NCI-H524 (cell line): ENCODE measurements at places on chromosomes 5 and 9.

GRCh38 chr5:7955476-7955875 lies 86.5 kb downstream of the MTRR start:
- DNase-seq = no peak

DNA sequence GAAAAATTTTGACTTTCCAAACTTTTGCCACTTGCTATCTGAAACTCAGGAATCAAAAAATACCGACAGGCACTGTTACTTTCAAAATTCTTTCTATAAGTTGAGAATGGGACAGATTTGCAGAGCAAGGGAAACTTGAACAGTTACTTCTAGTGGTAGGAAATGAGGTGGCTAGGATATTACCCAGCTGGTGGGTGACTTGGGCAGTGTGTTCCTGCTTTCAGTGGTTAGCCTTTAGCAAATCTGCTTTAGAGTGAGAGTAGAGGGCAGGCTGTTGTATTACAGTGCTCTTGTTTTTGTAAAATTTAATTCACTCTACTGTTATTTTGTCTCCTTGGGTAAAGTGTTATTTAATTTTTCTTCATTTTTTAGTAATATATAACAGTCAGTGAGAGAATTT lies 40.2 kb upstream of the ROPN1L start:
- no peak for DNase-seq

GRCh38 chr5:112275671-112276070 lies 143.4 kb downstream of the EPB41L4A start:
- DNase-seq = no peak

- peak; percentile 52 for DNase-seq
These were observed 101.1 kb downstream of the FGF18 start for GRCh38 chr5:171520300-171521174.

DNA sequence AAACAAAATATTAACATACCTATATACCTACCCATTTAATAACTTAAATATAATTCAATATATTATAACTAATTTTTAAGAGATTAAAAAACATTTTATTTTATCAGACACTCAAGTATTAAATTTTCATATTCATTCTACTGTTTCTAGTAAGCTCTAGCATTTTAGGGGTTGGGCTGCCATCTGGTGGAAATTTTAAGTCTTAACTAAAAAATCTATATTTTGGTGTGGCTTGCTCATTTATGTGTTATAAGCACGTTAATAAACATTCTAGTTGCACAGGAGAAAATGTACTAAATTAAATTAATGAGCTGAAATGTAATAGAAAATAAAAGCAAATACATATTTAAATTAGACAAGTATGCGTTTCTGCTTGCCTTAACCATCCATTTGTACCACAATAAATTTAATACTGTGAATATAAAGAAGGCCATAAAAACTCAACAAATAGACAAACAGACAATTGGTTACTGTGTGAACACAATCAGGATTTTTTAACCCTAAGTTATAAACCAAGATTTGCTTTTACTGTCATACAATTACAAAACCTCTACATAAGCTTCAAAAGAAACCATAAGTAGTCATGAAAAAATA lies 1728.3 kb upstream of the CDH9 start:
- no peak for DNase-seq

DNA sequence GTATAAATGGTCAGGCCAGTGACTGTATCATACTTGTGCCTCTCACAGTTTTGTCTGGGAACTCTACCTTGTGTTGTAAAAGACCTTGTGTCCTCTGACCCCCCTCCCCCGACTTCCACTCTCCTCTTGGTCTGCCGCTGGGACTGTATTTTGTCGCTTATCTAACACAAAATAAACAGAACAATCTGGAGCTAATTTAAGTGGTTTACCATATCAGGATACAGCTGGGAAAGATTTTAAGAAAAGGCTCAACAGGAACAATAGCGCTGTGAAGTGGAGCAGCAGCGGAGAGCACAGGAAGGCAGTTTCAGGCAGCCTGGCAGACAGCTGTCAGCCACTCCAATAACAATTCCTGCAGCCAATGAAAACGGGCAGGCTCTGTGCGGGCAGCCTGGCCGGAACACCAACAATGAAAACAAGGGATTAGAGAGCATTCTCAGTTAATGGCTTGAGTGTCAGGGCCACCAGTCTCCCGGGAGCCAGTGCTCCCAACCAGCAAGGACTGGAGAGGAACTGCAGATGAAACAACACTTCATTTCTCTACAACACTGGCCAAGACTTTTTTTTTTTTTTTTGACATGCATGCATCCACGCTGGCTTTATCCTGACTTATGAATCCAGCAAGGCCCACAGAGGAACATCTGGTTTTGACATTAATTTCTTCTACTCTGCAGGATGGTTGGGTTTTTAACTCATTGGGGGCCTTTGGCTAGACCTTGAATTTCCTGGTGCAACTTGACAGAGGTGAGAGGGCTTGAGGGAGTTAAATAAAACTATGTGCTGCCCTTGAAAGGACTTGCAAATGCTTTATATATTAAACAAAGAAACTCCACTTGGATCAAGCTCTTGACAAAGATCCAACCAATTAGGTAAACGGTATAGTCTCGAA lies 76.7 kb downstream of the ARSB start:
- peak; percentile 95 for DNase-seq

- DNase-seq = no peak
These were observed 111.0 kb downstream of the FBXL7 start for GRCh38 chr5:15611008-15611407.

GRCh38 chr5:59039296-59040023 lies 456.6 kb downstream of the RAB3C start:
- DNase-seq = peak; percentile 46

DNA sequence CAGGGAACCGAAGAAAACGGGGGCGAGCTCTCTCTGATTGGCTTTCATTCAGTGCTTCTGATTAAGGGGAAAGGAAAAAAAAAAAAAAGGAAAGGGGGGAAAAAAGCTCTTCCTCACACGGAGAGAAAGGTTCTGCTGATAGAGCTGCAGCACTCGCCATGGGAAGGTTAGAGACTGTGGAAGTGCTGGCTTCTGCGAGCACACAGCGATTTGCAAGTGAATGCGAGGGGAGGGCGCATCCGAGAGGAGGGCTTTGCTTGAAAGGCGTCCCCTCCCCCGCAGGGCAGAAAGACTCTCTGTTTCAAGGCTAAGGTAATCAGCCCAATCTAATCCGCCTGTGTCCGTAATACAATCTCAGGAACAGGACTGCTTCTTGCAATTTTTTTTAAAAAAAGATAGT lies at the start of gene CDH10:
CDH10 (minus strand) TSS at position 218 of the 400 bp plus-strand sequence. CDS start 51,488 bp downstream, outside the sequence.
- DNase-seq = peak; percentile 95

DNA sequence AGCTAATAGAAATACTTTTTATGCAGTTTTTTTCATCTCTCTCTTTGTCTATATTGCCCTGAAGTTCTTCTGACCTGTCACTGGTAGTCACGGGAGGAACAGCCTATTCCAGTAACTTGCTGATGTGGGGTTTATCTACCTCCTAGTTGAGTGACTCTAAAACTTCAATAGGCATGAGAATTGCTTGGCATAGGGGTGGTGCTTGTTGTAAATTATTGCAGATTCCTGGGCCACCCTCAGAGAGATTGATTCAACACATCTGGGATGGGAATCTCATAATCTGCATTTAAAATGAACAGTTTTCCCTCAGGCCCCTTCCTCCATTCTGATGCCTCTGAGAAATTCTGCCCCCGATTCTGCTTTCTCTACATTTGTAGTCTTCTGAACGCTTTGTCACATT lies 184.4 kb downstream of the ARHGEF28 start:
- no peak for DNase-seq

DNA sequence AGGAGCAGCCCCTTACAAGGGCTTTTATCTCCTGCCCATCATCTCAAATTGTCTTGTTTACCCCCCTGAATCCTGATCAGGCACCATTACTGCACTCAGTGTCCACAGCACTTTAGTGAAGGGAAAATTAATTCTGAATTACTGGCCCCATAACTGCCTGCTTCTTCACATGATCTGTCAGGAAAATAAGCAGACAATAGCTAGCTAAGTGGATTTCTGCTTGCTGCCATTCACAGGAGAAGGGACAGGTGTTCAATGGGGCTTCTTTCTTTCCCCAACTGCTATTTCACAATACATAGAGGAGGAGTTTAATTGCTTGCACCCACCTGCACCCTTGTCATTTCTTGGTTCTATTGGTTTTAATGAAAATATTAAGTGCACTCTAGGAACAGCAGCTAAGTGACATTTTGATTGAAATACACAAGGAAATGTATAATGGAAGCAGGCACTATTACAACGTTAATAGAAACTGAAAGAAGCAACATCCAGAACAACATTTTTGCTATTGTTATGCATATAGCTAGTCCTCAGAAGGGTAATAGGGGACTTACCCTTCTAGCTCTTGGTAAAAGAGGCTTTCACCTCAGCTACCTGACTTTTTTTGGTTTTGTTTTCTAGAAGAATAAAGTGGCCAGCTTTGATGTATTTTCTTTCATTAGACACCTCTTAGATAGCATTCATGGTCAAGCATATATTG lies 599.3 kb upstream of the TLE4 start:
- no peak for DNase-seq

GRCh38 chr9:97981846-97982682 lies 1.1 kb upstream of the ANP32B start:
- no peak for DNase-seq

- DNase-seq = no peak
These were observed 114.4 kb upstream of the DMRTA1 start for GRCh38 chr9:22332202-22332601.

- no peak for DNase-seq
These were observed 342.7 kb upstream of the ADAMTS16 start for GRCh38 chr5:4797445-4797844.

DNA sequence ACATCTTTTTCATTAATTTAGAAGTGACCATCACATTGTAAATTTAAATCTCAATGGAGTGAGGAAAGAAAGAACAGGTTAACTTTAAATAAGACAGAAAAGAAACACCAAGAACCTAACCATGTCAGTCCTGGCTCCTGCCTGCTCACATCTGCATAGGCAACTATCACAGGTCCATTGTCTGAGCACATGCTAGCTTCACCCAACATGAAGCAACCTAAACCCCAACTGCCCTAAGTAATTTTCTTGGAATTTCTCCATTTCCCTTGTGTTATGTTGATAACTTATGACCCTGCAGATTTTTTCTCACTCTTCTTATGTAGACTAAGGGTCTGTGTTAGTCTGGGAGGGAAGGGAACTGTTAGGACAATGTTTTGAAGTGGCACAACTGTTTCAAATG lies 2205.8 kb upstream of the ACO1 start:
- DNase-seq = no peak

GRCh38 chr9:128986671-128987070 lies 39.2 kb downstream of the NUP188 start:
- DNase-seq = no peak

- DNase-seq = no peak
These were observed 138.9 kb downstream of the WDR41 start for GRCh38 chr5:77353251-77353650.

- no peak for DNase-seq
These were observed 1.5 kb downstream of the STXBP1 start for GRCh38 chr9:127613583-127613954.

- DNase-seq = no peak
These were observed 353.6 kb downstream of the SEMA5A start for GRCh38 chr5:9192266-9192665.

GRCh38 chr5:80072103-80073073 lies 37.2 kb downstream of the THBS4 start:
- no peak for DNase-seq

DNA sequence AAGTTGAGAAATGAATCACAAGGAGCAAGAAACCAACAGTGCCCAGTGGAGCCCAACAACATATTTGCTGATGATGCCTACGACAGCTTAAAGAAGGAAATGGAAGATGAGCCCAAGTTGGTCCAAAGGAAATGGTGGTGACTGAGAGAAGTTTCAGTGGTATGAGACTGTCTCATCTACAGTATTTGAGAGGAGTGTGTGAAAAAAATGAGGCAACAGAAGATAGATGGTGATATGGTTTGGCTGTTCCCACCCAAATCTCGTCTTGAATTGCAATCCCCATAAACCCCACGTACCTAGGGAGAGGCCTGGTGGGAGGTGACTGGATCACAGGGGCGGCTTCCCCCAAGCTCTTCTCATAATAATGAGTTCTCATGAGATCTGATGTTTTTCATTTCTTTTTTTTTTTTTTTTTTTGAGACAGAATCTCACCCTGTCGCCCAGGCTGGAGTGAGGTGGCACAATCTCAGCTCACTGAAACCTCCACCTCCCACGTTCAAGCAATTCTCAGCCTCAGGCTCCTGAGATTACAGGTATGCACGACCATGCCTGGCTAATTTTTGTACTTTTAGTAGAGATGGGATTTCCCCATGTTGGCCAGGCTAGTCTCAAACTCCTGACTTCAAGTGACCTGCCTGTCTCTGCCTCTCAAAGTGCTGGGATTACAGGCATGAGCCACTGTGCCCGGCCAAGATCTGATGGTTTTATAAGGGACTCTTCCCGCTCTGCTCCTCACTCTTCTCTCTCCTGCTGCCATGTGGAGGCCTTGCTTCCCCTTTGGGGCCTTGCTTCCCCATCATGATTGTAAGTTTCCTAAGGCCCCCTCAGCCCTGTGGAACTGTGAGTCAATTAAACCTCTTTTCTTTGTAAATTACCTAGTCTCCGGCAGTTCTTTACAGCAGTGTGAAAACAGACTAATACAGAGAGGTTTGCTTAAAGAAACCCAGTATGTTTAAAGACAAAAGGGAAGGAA lies 30.2 kb downstream of the EFCAB9 start:
- no peak for DNase-seq

DNA sequence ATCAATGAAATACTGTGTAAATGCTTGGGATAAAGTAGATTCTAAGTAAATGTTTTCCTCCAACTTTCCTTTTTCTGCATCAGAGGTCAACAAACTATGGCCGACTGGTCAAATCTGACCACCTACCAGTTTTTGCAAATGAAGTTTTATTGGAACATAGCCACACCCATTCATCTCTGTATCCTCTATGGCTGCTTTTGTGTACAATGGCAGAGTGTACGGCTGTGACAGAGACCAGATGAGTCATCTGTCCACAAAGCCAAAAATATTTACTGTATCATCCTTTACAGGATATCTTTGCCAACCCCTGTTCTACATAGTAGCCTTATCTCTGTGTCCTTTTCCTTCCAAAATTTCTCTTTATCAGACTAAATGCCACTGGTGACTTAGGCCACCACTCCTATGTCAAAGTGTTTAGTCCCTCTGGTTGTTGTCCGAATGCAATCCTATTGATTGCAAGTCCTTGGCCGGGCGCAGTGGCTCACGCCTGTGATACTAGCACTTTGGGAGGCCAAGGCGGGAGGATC lies 218.4 kb upstream of the KLF4 start:
- no peak for DNase-seq

GRCh38 chr5:120790339-120790738 lies 326.2 kb downstream of the PRR16 start:
- DNase-seq = no peak

GRCh38 chr9:13369431-13369830 lies 89.9 kb upstream of the MPDZ start:
- no peak for DNase-seq

DNA sequence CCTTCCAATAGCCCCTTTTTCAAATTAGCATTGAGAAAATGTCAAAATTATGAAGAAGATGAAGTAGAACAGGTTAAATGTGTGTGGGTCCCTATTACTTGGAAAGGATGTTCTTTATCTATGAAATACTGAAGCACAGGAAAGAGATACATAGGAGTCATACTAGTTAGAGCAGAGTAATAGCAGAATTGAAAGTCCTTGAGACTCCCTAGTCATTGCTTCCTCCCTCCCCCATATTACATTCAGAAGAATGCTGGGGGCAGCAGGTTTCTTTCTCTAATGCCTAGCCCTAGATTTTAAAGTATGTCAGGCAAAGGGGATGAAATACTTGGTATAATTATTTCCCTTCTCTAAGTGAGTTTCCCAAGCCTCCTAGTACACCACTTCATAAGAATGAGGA lies 4.4 kb downstream of the ZCCHC9 start:
- DNase-seq = no peak

- DNase-seq = peak; percentile 67
These were observed 6.1 kb upstream of the ZNF79 start for GRCh38 chr9:127418037-127418471.

GRCh38 chr5:122267185-122267584 lies 44.9 kb upstream of the SNCAIP start:
- no peak for DNase-seq
